ENCODE measurements at places on chromosomes 13 and 19. TPM values are rescaled to one million over a fixed set of nuclear protein-coding genes. Genes with fewer than 3 reads are reported as not detected.

The CLEC17A gene
- total RNA-seq, result not detected

The SIPA1L3 gene
- total RNA-seq, result 4.9 TPM

The CYP4F12 gene
- total RNA-seq, result not detected

The NDUFA7 gene
- total RNA-seq, result 19.3 TPM

The THSD1 gene
- total RNA-seq, result 9.1 TPM

The THOP1 gene
- total RNA-seq, result 49.5 TPM

The CAMSAP3 gene
- not detected for total RNA-seq

The FPR2 gene
- not detected for total RNA-seq

The OR7A5 gene
- total RNA-seq, result not detected

The SPACA7 gene
- not detected for total RNA-seq

The SUPT5H gene
- total RNA-seq, result 50.2 TPM

The ZNF653 gene
- total RNA-seq, result 3.6 TPM

The CYP2A7 gene
- total RNA-seq, result not detected

The C19orf67 gene
- not detected for total RNA-seq

The EID2B gene
- 4.1 TPM for total RNA-seq

The NLRP12 gene
- total RNA-seq, result not detected

The FXYD1 gene
- total RNA-seq, result 4.5 TPM

The ELSPBP1 gene
- total RNA-seq, result not detected

The TRIP10 gene
- 37.5 TPM for total RNA-seq

The C13orf42 gene
- total RNA-seq, result not detected

The IGFL2 gene
- not detected for total RNA-seq

The ZNF541 gene
- total RNA-seq, result not detected

The GSX1 gene
- not detected for total RNA-seq

The MCEMP1 gene
- total RNA-seq, result not detected

The SLC1A6 gene
- total RNA-seq, result not detected

The DACT3 gene
- total RNA-seq, result 5.6 TPM

The TNFRSF19 gene
- total RNA-seq, result 214 TPM

The TMEM221 gene
- total RNA-seq, result 0.17 TPM

The ZNF555 gene
- total RNA-seq, result 4.6 TPM

The ENOX1 gene
- total RNA-seq, result 7.6 TPM

The KLK3 gene
- total RNA-seq, result not detected

The CLEC4M gene
- not detected for total RNA-seq

The SPACA6 gene
- total RNA-seq, result 8.6 TPM

The F10 gene
- total RNA-seq, result 20.3 TPM

The DHDH gene
- total RNA-seq, result 0.17 TPM

The KLK4 gene
- total RNA-seq, result not detected

The TLE2 gene
- 3.8 TPM for total RNA-seq

The RASIP1 gene
- 0.99 TPM for total RNA-seq

The EPSTI1 gene
- 8.2 TPM for total RNA-seq

The NLRP11 gene
- total RNA-seq, result under 0.01 TPM

All from fibroblast of lung (primary cell).